ENCODE measurements at places on chromosomes 1 and 21.

- no peak for DNase-seq
Measured at GRCh38 chr21:15744926-15745325, 15.1 kb downstream of the USP25 start.

DNA sequence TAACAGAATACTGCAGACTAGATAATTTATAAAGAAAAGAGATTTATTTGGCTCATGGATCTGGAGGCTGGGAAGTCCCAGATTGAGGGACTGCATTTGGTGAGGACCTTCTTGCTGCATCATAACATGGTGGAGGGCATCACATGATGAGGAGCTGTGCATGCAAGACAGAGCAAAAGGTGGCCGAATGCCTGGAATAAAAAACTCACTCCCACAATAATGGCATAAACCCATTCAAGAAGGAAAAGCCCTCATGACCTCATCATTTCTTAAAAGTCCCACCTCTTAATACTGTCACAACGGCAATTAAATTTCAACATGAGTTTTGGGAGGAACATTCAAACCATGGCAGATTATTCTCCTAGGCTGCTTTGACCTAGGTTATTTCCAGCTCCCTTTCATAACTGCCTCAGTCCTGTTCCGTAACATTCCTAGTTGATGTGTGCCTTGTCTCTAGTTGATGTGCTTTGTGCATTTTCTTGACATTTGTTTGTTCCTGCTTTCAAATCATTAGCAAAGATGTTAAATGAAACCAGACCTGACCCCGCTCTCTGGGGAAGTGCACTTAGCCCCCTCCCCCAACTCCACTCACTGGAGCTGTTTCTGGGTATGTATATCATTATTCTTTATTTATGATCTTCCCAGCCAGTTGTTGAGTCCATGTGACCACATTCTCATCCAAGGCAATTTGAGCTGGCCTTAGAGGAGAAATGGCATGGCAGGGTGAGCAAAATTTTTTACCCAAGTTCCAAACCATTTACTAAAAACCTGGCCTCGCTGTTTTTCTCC lies 148.5 kb downstream of the GDAP2 start:
- DNase-seq: no peak

- no peak for DNase-seq
Measured at GRCh38 chr1:96048572-96049212, 672.9 kb upstream of the PTBP2 start.

GRCh38 chr1:86516335-86516734 lies 30.5 kb upstream of the CLCA4 start:
- DNase-seq: no peak

DNA sequence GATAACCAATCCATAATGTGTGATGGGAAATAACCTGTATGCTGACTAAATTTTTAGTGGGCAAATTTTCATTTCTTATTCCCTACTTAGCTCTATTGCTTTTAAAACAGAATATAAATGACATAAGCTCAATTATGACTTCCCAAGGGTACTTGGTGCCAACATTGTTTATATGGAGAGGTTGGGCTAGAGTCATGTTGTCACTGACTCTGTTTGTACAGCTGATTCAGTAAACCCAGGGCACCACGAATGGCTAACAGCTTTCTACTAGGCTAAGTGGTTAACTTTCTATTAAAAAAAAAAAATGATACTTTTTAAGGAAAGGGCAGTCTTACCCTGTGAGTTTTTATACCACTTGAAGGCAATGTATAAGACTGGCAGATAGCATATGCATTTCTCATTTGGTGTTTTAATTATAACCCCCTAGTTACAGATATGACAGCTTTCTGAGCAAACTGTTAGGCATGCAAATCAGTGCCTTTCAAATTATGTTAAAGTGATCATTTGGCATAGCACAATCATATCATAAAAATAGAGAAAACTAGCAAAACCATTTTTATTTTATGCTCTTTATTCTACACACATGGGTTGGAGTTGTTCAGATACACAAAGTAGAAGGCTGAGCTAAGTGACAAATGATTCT lies 147.1 kb downstream of the DNM3 start:
- no peak for DNase-seq

DNA sequence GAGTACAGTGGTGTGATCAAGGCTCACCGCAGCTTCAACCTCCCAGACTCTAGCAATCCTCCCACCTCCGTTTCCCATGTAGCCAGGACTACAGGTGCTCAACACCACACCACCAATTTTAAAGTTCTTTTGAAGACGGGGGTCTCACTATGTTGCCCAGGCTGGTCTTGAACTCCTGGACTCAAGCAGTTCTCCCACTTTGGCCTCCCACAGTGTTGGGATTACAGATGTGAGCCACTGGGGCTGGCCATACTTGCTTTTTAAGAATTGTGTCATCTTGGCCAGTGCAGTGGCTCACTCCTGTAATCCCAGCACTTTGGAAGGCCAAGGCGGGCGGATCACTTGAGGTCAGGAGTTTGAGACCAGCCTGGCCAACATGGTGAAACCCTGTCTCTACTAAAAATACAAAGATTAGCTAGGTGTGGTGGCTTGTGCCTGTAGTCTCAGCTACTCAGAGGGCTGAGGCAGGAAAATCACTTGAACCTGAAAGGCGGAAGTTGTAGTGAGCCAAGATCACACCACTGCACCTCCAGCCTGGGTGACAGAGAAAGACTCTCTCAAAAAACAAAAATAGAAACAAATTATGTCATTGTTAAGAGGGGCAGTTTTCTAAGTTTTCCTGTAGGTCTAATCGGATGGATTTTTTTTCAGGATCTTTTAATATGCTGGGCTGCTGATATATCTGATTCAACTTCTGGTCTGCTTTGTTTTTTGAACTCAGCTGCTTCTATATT lies 18.7 kb downstream of the AK4 start:
- DNase-seq: no peak

DNA sequence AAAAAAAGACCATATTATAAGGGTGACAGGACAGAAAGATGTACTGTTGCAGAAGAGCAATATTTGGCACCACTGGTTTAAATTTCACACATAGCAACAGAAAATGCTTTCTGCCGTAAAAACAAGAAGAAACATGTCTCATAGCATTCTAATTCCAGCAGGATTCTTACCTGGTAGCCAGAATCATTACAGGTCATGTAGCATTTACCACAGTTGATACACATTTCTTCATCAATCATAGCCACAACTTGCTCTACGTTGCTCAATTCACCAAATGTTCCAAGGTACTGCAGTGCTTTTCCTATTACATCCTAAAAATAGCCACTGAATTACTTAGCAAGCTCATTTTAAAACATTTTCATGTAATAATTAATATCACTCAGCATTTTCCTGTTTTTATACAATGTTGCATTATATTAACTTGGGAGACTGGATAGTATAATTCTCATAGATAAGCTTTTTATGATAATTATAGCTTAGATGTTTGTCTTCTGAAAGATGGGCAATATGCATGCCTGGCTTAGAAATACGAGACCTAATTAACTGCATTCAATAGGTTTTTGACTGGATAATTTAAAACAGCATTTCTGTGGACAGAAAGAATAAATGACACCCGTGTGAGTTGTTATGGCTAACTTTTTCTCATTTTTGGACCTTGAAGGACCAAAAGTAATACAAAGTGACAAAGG lies 360.7 kb downstream of the PTBP2 start:
- no peak for DNase-seq

All from activated T-helper 1 cell treated with anti-CD3 and anti-CD28 coated beads, Interleukin-2, amount 50 U/mL, for 16 hours (primary cell).